ENCODE measurements at places on chromosomes 16 and 17.

GRCh38 chr17:66545918-66546317, 243.5 kb downstream of the PRKCA start:
- no peak for DNase-seq

- DNase-seq, result peak; percentile 60
Measured at GRCh38 chr17:82287868-82288801, 14.6 kb upstream of the CSNK1D start.

GRCh38 chr16:73384506-73385089, 336.7 kb upstream of the ZFHX3 start:
- DNase-seq, result no peak

DNA sequence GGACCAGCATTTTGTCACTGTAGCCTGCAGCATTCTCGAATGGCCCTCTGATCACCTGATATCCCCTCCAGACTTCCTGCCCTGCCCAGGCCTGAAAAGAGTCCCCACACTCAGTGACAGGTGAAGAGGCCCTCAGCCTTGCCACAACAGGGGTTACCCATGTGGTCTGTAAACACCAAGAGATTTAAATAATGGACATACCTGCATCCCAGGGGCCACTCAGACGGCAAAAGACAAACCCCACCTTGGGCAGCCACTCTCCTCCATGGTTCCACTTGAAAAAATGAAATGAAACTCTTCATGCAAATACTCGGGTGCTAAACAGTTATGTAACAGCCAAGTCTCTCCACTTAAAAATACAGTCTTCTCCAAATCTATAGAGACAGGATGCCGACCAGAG, 22.9 kb upstream of the PECAM1 start:
- DNase-seq, result no peak

- no peak for DNase-seq
Measured at GRCh38 chr17:19495828-19496528, 37.7 kb upstream of the SLC47A1 start.

DNA sequence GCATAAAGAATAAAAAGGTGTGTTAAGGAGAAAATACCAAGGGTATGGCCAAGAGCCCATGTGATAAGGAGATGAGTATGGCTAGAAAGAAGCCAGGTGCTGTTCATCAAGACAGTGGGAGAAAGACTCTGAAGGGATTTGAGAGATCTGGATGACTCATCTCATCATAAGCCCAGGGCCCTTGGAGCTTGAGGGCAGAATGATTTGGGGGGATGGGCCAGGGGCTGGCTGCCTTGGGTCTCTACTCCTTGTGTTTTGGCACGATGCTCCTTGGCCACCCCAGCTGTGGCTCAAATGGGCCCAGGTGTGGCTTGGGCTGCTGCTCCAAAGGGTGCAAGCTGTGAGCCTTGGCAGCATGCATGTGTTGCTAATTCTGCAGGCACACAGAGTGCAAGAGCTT, 14.5 kb upstream of the TNFRSF13B start:
- no peak for DNase-seq

DNA sequence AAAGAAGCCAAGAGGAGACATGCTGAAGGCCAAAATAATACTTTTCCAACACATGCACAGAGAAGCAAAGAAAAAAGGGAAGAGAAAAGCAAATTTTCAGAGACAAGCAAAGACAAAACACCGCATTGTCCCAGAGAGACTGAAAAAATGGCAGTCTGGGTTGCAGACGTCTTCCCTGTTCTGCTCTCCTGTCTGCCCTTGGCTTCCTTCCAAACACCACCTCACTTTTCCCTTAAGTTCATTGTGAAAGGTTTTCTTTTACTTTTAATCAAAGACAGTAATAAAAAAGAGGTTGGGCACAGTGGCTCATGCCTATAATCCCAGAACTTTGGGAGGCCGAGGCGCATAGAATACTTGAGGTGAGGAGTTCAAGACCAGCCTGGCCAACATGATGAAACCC, 21.2 kb upstream of the VAT1L start:
- no peak for DNase-seq

DNA sequence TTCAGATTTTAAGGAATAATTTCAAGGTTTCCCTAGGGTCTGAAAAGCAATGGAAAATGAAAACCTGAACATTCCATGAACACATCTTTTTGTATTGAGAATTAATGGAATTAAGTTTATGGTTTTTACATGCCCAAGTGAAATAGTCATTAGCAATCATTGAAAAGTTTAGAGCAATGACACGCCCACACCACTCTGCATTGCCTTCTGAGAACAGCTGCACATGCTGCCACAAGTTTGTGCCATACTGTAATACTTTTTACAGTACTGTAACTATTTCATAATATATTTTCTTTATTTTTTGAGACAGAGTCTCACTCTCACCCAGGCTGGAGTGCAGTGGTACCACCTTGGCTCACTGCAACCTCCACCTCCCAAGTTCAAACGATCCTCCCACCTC, 345.2 kb upstream of the PMFBP1 start:
- DNase-seq, result no peak

GRCh38 chr17:52306314-52306713, 147.8 kb upstream of the CA10 start:
- no peak for DNase-seq

GRCh38 chr17:46733837-46734475, 84.5 kb downstream of the WNT3 start:
- no peak for DNase-seq

DNA sequence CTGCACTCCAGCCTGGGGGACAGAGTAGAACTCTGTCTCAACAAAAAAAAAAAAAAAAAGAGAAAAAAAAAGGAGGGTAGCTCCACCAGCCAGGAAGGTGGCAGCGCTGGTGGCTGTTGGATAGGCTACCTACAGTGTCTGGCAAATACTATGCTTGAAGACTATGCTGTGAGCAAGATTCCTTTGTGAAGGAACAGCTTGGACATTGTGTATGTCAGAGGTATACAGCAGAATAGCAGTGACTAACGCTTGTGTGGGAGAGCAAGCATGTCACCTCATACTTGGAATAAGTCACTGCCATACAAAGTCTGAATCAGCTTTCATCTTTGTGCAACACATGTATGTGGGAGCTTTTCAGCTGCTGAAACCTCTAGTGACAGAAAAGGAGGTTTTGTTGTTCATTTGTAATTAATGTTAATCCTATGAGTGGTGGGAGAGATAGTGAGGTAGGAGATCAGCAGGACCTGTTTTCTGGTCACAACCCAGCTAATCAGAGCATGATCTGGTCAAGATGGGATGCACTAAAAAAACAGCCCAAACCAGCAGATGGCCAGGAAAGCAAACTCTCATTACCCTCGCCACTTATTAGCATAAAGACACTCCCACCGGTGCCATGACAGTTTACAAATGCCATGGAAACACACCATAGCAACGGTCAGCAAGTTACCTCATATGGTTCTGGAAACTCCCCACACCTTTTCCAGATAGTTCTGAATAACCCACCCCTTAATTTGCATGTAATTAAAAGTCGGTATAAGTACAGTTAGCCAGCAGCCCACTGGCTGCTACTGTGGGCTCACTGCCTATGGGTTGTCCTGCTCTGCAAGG, 6.8 kb upstream of the ITGAD start:
- no peak for DNase-seq
